ENCODE measurements at places on chromosomes 7 and 10.

GRCh38 chr10:102465466-102465865, 14.1 kb upstream of the C10orf95 start:
- no peak for DNase-seq

- DNase-seq: no peak
Measured at GRCh38 chr7:149610441-149611011, 112.9 kb upstream of the ZNF746 start.

DNA sequence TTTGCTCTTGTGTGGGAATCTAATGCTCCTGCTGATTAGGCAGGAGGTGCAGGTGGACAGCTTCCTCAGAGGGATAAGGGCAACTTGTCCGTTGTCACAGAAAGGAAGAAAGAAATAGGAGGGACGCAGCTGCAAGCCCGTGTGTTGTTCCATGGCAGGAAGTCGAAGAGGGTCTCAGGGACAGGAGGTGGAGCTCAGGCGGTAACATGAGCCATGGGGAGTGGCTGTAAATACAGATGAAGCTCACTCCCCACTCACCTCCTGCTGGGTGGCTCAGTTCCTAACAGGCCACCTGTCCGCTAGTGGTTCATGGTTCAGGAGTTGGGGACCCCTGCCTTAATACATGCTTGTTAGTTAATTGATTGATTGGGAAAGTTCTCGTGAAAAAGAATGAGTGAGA, 101.7 kb upstream of the SFMBT2 start:
- no peak for DNase-seq

GRCh38 chr10:96656198-96656577, 64.1 kb downstream of the PIK3AP1 start:
- no peak for DNase-seq

- no peak for DNase-seq
Measured at GRCh38 chr7:106752367-106752766, 91.4 kb upstream of the CCDC71L start.

- DNase-seq: no peak
Measured at GRCh38 chr7:104804696-104805095, 209.3 kb upstream of the KMT2E start.

DNA sequence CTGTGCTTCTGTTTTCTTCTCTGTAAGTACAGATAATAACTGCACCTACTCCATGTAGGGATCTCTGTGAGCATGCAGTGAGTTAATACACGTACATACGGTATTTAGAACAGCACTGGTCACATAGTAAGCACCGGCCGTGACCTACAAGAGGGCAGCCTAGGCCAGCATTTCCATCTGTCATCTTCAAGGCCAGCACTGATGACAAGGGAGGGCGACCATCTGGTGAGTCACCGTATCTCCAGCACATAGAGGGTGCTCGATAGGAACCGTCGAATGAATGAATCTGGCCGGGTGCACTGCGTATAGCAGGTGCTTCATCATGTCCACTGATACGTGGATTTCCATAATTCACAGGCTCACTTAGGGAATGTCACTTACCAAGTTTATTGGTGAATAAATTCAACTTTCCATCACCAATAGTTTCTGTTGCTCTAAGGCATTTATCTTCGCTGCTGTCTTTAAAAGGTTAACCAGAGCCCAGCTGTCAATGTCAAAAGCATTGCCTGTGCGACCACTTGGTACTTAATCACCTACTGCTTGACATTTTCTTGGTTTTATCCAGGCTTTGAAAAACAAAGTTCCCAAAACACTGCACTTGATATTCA, 8.3 kb downstream of the NOD1 start:
- DNase-seq: no peak

GRCh38 chr10:60130130-60130579, 223.8 kb upstream of the CCDC6 start:
- DNase-seq: no peak

GRCh38 chr10:33227489-33227888, 107.0 kb downstream of the NRP1 start:
- no peak for DNase-seq

DNA sequence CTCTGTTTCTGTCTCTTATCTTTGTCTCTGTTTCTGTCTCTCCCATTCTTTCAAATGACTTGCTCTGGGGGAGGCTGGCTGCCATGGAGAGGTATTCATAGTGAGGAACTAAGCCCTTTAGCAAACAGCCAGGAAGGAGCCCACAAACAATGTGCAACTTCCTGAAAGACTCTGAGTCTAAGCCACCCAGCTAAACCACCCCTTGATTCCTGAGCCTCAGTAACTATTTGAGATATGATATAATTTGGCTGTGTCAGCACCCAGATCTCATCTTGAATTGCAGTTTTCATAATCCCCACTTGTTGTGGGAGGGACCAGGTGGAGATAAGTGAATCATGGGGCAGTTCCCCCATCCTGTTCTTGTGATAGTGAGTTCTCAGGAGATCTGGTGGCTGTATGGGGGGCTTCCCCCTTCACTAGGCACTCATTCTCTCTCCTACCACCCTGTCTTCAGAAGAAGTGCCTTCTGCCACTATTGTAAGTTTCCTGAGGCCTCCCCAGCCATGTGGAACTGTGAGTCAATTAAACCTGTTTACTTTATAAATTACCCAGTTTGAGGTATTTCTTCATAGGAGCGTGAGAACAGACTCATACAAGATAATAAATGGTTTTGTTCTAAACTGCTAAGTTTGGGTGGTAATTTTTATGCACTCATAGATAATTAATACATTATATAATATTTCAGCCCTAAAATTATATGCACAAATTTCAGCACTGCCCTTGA, 121.2 kb upstream of the FOXP2 start:
- no peak for DNase-seq

DNA sequence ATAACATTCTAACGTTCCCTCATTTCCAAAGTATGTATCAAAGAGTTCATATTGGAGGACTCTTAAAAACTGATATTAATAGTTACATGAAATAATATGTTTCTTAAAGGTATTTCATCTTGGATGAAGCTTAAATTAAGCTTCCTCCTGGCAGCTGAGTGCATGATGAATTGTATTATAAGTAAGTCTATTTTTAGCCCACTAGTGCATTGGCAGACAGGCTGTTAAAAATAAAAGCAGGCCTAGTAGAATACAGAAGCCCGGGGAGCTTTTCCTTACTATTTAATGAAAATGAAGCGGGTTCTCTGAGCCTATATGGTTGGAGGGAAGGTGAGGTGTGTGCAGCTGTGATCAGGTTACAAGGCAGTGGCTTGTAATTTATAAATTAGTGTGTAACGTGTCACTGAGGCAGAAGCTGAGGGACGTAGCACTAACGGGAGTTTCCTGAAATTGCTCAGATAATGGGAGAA, 130.7 kb upstream of the KMT2E start:
- DNase-seq: no peak

- no peak for DNase-seq
Measured at GRCh38 chr10:60990663-60991062, 46.7 kb upstream of the RHOBTB1 start.

DNA sequence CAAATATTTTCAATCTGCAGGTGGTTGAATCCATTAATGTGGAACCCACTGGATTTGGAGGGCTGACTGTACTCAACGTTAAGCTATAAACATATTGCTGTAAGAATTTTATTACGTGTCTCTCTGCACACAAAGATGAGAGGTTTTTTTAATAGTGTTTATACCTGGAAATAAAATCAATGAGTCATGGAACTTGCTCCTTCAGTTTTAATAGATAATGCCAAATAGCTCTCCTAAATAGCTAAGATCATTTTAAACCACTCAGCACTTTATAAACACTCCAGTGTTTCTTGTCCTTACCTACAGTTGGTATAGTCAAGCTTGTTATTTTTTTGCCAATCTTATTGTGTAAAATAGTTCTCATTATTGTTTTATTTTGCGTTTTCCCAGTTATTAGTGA, 455.6 kb upstream of the FZD8 start:
- no peak for DNase-seq

DNA sequence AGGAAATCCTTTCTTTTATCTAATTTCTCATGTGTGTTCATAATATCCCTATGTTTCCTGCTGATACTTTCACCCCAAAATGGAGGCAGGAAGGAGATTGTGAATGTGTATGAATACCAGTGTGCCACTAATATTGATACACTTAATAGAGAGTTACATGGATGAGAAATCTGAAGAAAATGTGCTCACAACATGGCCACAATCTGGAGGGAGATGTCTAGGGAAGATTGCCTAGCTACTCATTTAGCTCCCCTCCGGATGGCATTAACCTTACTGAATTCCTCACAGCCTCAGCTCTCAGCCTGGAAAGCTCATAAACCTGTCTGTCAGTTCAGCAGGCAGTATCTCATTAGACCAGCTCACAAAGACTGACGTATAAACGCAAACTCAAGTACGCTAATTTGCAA, 23.4 kb upstream of the DMTF1 start:
- no peak for DNase-seq

DNA sequence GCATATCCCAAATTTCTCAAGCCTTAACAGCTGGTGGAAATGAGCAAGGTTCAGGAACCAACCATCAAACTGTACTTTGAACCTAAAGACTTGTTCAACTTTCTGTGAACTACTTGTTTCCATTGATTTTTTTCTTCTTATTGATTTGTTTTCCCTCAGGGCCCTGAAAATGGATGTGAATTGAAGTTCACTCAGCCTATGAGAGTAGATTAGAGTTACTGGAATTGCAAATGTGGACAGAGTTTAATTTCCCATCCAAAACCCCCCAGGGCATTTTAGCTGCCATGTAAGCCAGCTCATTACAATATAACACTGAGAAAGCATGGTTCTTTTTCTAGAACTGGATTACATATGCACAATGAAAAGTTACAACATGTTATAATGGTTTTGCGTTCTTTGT, 1105.7 kb downstream of the REEP3 start:
- no peak for DNase-seq

- DNase-seq: no peak
Measured at GRCh38 chr10:60535427-60535826, 145.8 kb upstream of the ANK3 start.

DNA sequence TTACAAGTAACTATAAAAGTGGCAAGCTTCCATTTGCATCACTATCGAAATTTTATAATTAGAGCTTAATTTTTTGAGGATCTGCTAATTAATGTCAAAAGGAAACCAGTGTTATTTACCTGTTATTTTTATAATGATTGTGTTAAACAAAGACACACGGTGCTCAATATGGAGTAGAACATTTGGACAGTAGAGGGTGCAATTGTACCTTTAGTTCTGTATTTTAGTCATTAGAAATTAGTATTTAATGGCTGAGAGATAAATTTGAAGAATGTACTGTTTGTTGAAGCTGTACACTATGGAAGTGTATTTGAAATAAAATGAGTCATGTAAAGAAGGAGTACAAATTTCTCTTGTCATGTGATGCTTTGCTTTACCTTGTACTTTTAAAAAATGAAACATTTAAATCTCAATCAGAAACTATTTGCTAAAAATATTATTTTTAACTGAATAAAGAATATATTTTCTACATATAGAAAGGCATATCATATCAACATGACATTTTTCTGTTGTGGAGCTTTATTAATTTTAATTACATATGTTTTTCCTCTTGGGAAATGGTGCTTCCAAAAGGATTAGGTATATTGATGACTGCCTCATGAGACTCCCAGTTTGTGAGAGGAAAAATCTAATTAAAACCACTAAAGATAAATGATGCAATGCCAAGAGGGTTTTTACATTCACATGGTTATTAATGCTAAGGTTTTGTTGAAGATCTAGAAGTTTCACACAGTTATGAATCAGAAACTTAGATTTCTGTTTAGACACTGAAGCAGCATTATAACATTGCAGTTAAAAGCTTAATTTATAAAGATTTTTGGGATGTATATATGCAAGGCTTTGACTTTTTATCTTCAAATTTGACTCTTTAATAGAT, 10.4 kb upstream of the PRKG1 start:
- no peak for DNase-seq

DNA sequence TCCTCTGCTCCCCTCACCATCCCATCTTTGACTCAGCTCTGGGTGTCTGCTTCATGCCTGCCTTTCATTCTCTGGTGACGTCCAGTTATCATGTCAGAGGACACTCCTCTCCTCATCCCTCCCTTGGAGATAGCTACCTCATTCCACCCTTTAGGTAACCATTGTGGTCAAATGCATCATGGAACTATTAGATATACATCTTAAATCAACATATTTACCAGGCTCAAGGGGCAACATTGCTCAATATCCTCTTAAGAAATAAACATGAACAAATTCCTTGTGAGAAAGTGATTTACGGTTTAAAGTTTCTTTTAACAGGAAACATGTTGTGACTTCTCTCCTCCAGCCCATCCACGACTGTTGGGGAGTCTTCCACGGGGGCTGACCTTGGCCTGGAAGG, 511.6 kb upstream of the IGFBP3 start:
- no peak for DNase-seq

- no peak for DNase-seq
Measured at GRCh38 chr10:131078131-131078881, 233.2 kb downstream of the TCERG1L start.

- no peak for DNase-seq
Measured at GRCh38 chr7:23247603-23248335, 1.2 kb downstream of the GPNMB start.

GRCh38 chr7:130953196-130953595, 219.2 kb upstream of the KLF14 start:
- DNase-seq: no peak

DNA sequence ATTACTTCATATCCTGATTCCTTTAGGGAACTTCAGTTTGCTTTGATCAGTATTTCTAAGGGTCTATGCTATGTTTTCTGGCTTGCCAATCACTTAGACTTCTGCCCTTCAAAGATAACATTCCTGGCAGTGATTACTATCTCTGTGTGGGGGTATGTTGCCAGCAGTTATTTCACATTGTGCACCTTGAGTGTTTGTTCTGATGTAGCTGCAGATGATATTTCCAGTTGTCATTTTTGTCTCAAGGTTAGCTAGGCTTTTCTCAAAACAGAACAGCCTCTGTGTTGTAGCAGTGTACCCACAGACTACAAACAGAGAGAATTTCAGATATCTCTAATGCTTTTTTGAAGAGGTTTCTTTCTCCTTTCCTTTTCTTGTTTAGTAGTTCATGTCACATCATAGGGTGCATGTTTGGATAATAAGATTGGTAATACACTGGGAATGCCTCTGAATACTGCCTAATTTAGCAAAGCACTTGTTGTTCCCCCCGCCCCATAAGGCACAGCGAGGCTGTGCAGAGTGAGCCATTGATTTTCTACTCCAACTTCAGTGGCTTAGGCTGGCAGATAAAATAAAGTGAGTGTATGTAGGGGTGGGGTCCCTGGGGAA, 134.7 kb upstream of the AGR3 start:
- DNase-seq: no peak

- DNase-seq: peak; percentile 70
Measured at GRCh38 chr7:37354656-37355131, 94.0 kb downstream of the ELMO1 start.

DNA sequence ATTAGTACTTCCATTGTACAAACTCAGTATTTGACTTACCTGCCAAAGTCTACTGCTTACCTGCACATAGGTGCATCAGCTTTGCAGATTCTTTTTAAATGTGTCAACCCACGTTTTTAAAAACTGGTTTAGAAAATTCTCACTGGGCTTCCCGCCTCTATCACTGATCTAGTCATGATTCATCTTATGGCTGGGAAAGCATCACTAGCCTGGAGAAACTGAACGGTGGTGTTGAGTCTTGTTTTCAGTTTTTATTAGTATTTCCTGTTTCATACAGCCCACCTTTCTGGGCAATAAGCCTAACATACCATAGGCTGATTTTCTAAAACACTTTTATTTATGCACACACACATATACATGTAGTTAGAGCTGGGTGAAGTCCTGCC, 19.7 kb downstream of the DOCK1 start:
- no peak for DNase-seq

GRCh38 chr10:44379907-44380306, 5.0 kb downstream of the CXCL12 start:
- DNase-seq: no peak

GRCh38 chr7:48094861-48095293, 5.8 kb downstream of the UPP1 start:
- no peak for DNase-seq
